ENCODE measurements at places on chromosomes 5 and 9.

GRCh38 chr9:99340281-99340680, 118.2 kb downstream of the SEC61B start:
- no peak for DNase-seq

- no peak for DNase-seq
These were observed 125.8 kb downstream of the ARRDC3 start for GRCh38 chr5:91257301-91257700.

GRCh38 chr9:69307446-69308205, 17.4 kb upstream of the ENTREP1 start:
- peak; percentile 21 for DNase-seq

DNA sequence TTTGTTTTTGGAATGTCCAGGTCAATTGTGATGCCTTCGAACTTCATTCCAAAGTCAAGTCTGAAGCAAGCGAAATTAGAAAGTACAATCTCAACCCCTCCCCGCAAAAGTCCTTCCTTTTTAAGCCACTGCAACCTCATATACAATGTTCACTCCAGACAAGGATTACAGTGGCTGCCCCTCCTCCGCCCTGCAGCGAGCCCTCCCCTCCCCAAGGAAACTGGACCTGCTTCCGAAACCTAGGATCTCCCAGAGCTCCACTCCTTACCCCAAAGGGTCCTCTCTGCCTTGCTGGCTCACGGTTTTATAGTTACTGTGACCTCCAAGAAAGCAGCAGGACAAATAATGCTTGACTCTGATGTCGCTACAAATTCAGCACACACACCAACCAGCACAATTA, 10.4 kb downstream of the LRRC14B start:
- no peak for DNase-seq

DNA sequence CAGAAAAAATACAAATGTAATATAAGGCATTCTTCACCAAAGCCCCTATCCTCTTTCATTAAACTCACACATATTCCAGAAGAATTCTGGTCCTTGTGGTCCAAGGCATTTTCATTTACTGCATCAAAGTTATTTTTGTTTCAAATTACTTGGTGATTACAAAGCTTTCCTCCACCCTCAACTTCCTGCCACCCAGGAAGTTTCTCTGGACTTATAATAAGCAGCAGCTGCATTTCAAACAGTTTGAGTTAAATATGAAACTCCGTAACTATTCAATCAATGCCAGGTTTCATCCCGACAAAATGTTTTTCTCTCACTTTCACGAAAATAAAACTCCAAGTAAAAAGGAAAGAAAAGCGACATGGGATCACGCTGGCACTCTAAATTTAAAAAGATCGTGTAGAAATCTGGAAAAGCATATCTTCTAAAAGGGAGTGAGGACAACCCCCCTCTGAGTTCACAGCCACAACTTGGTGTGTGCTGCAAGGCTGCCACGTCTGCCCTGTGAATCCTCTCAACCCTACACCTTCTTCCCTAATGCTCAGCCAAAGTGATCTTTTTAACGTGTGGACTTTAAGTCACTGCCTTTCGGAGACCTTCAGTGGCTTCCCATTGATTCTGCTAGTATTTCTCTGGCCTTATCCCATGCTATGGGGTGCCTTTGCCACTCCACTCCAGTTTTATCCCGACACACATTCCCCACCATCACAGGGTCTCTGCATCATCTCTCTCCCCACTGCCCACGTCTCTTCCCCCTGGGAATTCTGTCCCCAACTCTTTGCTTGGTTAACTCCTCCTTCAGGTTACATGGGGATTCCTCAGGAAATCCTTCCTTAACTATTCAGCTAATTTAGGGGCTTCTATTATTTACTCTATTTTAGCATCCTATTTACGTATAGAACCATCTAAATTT, 91.1 kb upstream of the CER1 start:
- no peak for DNase-seq
